ENCODE measurements at places on chromosomes 6 and 20.

DNA sequence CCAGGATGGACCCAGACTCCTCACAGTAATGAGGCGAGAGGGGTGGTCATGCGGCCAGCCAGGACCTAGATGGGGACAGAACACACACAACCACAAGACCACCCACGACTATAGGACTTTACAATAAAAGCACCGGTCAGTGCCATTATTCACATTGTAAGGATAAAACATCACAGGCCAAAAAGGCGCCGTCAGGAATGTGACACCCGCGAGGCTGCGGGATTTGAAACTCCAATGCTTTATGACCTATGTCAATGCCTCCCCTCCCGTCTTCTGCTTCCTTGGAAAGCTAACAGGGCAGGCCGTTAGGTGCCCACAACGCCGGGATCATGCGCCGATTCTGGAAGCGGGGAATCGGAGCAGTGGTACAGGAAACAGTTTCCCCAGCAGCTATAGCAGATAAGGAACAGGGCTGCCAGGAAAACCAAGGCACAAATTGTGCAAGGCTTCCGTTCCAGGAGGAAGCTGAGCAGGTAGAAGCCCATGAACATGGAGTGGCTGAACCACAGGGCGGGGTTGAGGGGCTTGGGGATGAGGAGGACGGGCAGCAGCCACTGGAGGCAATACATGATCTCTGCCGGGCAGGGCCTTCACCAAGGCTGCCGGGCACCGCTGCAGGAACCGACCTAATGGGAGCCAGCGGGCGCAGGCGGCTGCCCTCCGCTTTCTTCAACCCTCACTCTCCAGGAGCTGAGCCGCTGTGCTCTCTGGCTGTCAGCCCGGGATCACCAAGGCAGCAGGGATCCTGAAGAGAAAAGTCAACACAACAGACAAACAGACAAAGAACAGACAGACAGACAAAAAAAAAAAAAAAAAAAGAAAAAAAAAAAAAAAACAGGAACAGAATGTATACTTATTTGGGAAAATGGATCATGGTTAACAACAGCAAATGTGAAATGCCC, 2.2 kb upstream of the NNAT start:
- DNase-seq, result no peak

DNA sequence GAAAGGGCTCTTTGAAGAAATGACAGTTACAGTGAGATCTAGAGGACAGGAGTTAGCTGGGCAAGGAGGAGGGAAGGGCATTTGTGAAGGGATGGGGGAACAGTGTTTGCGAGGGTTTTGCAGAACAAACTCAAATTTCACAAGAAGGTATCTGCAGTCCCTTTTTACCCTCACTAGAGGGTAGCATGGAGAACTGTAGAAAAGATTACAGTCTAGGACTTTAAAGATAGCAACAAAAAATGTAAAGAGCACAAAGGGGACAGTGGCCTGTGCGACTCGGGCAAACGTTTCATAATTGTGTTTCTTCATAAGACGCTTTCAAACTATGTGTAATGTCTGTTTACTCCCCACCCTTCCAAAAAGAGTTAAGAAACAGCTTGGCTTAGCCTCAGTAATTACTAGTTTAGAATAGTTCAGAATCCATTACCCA, 21.2 kb upstream of the ASXL1 start:
- peak; percentile 39 for DNase-seq

DNA sequence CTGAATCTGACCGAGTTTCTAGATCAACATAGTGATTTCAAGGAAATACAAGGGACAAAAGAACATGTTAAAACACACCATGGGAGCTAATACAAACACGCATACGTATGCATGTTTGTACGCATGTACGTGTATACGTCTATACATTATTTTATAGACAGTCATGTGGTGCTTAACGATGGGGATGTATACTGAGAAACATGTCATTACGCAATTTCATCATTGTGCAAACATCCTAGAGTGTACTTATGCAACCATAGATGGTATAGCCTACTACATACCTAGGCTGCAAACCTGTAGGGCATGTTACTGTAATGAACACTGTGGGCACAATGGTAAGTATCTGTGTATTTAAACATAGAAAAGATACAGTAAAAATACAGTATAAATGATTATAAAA, 25.0 kb upstream of the NELFCD start:
- DNase-seq, result no peak

DNA sequence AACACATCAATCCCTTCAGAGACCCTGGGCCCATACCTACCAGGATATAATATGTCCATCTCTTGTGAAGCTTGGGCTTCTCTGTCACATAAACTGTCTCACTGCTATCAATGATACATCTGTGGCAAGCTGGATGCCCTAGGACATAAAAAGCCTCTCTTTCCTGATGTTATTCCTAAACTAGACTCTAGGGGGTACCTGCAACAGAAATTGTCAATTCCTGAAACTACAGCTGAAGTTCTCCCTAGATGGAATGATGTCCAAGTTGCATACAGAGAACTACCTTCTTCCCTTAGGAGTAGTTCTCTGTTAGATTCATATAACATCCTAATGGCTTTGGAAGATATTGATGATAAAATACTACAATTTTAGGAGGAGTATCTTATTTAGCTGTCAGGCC, 35.8 kb downstream of the TBX18 start:
- DNase-seq, result no peak

- no peak for DNase-seq
Observed at GRCh38 chr20:64131406-64131805, 24.0 kb upstream of the NPBWR2 start.

DNA sequence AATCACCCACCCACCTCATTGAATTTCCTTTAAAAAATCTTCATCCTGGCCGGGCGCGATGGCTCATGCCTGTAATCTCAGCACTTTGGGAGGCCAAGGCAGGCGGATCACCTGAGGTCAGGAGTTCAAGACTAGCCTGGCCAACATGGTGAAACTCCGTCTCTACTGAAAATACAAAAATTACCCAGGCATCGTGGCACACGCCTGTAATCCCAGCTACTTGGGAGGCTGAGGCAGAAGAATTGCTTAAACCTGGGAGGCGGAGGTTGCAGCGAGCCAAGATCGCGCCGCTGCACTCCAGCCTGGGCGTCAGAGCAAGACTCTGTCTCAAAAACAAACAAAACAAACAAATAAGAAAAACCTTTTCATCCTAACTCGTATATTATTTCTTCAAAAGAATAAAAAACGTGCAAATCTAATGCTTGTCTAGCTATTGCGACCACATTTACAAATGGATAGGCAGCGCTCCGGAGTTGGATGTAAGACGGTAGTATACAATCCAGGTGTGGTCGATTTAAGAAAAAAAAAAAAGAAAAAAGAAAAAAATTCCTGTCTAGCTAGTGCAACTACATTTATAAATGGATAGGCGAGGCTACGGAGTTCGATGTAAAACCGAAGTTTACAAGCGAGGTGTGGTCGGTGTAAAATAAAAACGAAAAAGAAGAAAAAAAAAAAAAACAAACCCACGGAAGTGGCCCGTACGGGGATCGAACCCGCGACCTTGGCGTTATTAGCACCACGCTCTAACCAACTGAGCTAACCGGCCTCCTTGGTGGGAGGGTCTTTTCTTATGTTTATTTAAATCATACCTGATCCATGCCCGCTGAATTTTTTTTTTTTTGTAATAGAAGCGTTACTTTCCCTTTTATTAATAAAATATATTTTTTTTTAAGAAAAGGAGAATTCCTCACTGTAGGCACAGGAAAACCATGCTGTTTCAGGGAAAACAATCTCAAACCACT, 70.7 kb upstream of the PRSS16 start:
- DNase-seq, result peak; percentile 63

GRCh38 chr20:53809217-53809616, 215.6 kb upstream of the ZNF217 start:
- DNase-seq, result no peak

- no peak for DNase-seq
Observed at GRCh38 chr6:149284904-149285303, 32.6 kb upstream of the TAB2 start.

DNA sequence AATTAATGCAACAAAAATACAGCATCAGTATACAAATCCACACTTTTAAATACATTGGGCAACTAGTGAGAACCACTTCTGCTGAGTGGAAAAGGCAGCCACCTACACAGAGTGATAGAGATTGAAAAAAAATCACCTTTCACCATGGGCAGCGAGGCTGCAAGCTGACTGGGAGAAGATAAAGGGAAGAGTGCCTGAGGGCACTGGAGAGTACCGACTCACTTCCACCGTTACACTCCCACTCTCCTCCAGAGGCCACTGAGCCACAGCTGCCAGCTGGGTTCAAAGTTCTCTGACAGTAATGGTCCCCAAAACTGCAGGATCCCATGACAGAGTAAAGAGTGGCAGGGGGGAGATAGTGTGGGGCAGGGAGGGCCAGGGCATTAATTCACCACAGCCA, 24.1 kb downstream of the PXT1 start:
- DNase-seq, result no peak

- DNase-seq, result no peak
Observed at GRCh38 chr6:77678048-77678447, 25.2 kb downstream of the MEI4 start.

DNA sequence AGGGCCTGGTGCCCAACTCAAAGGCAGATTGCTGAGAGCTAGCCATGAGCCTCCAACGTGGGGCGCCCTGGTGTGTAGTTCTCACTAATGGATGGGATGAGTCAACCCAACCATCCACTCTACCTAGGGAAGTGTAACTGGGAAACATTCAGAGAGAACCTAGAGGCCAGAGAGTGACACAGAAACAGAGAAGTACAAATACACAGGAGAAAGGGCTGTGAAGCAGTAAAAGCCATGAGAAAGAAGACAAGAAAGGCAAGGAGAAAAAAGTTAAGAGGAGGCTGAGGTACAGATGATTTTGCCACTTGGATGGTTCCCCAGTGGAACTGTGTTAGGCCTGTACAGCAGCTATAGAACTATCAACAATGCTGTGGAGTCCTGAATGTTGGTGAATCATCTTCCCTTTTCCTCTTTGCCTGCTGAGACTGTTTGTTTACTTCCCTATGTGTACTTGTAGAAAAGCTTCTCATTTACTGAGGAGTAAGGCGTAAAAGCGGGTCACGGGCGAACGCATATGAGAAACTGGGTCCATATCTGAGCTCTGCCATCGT, 39.0 kb downstream of the MAN1A1 start:
- DNase-seq, result no peak

DNA sequence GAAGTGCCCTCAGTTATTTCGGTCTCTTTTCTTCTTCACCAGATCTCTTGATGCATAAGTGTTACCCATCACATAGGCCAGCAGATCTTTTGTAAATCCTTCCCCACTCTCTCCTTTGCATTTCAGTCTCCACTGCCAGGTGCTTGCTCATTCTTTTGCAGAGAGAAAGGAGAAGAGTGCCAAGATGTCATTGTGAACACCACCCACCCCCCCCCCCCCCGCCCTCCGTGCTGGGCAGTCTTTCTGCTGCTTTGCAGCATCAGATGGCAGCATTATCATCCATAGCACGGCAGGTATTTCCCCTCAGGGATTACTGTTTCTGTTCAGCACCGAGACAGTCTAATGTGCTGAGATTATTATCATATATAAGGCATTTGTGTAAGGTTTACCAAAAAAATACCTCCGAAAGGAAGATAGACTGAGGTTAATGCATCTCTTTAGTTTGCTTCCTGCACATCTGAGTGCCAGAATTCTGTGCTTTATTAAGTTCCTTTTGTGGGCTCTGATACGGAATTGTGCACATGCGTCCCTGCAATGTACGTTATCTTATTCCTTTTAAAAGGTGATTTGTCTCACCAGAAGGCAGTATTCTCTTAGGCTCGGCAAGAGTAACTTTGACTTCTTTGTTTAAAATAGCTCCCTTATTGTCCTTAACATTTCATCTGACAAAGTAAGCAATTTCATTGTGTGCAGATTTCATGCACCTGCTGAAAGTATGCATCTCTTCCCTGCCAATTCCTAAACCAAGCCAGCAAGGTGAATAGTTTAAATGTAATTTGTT, 128.8 kb downstream of the PHACTR1 start:
- DNase-seq, result no peak

GRCh38 chr20:32674362-32674789, 635 bp upstream of the C20orf203 start:
- DNase-seq, result peak; percentile 49

GRCh38 chr20:63694584-63695423, 1.6 kb upstream of the TNFRSF6B start:
- DNase-seq, result no peak

GRCh38 chr6:90263633-90264032, 33.0 kb downstream of the BACH2 start:
- no peak for DNase-seq

DNA sequence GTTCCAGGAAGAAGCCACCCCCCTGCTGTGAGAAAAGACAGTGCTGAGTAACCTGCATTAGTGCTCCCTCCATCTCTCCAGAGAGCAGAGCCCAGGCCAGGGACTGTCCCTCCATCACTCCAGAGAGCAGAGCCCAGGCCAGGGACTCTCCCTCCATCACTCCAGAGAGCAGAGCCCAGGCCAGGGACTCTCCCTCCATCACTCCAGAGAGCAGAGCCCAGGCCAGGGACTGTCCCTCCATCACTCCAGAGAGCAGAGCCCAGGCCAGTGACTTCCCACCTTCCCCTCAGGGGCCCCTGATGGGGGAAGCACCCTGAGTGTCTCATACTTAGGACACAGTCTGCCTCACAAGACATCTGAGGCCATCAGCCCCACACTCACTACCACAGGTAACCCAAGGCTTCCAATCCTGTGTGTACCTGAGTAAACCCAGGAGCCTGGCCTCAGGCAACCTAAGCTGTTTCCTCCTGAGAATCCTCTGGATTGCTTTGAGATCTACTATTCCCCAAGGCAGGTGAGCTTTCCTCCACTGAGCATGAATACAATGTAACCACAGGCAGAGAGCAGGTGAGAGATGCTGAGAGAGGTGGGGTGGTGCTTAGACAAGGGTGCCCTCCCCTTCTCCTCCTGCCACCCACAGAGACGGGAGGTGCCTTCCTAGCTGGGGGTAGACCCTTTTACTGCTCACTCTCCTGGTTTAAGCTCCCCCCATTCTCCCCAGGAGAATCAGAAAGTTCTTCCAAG, 4.9 kb downstream of the TBXT start:
- DNase-seq, result no peak

DNA sequence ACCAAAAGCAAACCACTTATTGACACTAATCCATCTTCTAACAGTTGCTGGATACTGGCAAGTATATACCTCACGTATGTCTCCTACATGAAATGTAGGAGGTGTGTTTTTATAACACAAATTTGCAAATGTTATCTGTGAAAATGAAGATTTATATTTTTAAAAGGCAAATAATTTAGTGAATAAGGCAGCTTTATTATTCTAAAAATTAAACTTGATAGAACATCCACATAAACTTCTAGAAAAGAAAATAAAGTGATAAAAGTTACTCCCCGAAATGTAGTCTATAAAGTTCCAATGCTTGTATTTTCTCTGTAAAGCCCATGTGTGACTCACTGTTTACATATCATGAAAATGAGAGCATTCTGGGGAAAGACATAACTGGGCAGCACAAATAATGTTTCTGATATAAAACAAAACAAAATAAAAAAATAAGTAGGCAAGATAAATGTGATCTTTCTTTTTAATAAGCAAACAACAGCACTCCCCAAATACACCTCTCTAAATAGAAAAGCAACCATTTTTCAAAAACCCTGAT, 84.4 kb downstream of the MAP7 start:
- no peak for DNase-seq

- DNase-seq, result no peak
Observed at GRCh38 chr6:96940322-96940721, 15.8 kb downstream of the KLHL32 start.

Measured in CD8-positive, alpha-beta memory T cell (primary cell).